ENCODE measurements at places on chromosomes 16 and 17. TPM values are rescaled to one million over a fixed set of nuclear protein-coding genes. Genes with fewer than 3 reads are reported as not detected.

The DNAH17 gene
- under 0.01 TPM for total RNA-seq

The SLC2A4 gene
- total RNA-seq, result 0.76 TPM

GRCh38 chr16:3482659-3483241 is 12.5 kb downstream of the C16orf90 start:
- DNase-seq, result no peak

DNA sequence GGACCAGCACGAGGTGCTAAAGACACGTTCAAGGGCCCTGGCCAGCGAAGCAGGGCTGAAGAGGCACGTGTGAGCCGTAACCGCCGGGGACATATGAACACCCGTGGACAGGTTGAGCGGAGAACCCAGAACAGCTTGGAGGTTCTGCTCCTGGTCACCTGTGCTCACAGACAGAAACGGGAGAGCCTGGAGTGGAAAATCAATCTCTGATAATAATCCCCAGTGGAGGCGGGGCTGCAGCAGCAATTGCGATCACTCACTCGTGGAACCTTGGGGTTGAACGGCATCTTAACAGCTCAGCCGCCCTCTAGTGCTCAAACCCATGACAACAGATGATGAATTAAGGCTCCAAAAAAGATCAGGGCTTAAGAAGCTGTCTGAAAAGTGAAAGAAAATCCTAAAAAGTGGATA is 25.6 kb downstream of the WIPI1 start:
- DNase-seq, result no peak

- no peak for DNase-seq
These were observed 3.9 kb downstream of the HNF1B start for GRCh38 chr17:37740915-37741314.

Measured in dermis microvascular lymphatic vessel endothelial cell (primary cell).